Stimulated activated CD8-positive, alpha-beta memory T cell treated with anti-CD3 and anti-CD28 coated beads, Interleukin-4, amount 100 ng/mL, for 48 hours (primary cell): ENCODE measurements at places on chromosomes 16 and 17.

DNA sequence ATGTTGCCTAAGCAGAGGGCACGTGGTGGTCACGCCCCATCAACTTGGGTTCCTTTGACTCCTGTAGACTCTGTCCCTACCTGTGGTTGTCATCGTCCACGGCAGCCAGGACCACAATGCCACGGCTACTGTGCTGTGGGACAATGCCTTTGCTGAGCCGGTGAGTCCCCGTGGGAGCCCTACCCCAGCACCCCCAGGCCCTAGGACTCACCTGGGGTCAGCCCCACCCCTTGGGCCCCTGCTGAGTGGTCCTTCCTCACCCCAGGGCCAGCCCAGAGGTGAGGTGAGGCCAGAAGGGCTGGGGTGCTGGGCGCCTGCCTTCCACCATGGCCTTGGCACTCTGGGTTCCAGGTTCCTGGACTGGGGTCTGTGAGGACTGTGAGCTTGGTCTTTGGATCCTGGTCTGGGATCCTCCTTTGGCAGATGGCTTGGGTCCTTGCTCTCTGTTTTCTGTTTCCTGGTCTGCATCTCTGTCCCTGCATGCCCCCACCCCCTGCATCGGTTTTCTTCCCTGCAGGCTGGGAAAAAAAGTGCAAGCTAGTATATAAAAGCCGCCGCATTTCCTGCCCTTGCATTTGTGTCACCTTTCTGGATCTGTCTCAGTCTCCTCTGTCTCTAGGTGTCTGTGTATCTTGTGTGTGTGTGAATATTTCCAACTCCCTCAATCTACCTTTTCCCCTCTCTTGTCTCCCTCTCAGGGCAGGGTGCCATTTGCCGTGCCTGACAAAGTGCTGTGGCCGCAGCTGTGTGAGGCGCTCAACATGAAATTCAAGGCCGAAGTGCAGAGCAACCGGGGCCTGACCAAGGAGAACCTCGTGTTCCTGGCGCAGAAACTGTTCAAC lies 17.5 kb downstream of the STAT5A start:
- DNase-seq = no peak

- DNase-seq = no peak
These were observed 110.4 kb upstream of the HAS3 start for GRCh38 chr16:68995011-68995504.

- DNase-seq = no peak
These were observed 19.1 kb upstream of the NTN1 start for GRCh38 chr17:9002227-9002605.

DNA sequence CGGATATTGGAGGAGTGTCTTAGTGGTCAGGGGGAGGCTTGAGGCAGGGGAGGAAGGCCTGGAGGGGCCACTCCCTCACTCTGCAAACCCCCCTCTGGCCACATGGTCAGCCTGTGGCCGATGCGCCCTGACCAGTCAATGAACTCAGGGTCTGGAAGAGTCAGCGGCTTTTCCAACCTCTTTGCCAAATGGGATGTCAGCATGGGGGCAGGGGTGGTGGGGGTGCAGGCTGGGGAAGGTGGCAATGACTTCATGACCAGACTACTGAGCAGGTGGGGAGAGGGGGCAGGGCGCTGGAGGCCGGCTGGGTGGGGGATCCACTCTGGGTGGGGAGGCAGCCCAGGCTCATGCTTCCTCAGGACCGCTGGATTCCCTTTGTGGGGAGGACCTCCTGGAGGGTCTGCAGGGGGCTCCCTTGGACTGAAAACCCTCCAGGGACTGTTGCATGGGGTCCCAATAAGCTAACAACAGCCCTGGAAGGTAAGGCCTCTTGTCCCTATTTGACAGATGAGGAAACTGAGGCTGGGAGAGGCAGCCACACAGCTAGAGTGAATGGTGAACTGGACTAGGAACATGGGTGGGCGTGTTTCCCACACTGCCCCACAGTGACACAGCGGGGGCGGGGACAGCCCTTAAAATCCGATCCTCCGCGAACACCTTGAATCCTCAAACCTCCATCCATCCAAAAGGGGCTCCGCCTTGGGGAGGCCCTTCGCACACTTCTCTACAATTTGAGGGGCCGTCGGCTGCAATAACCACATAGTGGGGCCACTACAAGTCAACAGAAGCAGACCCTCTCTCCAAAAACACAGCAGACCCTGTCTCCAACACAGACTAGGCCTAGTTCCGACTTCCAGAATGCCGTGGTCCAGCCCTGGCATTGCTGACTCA lies 81.0 kb upstream of the TOB1 start:
- peak; percentile 23 for DNase-seq

- DNase-seq = peak; percentile 71
These were observed 68.5 kb upstream of the DNAH17 start for GRCh38 chr17:78645421-78646295.

DNA sequence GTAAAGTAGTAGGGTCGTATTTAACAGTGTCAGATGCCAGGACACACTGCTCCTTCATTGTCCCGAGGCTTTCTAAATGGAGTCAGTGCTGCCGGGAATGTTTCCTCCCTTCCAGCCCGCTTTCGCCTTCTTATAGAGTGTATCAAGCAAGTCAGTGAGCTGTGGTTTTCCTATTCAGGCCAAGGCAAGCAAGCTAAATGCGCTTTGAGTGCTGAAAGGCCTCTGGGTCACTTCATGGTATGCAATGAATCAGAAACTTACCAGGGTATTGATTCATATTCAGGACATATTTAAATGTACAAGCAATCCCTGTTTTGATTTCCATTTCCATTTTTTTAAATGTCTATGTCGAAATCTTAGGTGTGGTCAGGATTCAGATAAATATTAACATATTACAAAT lies 327.9 kb upstream of the SOX9 start:
- DNase-seq = no peak

GRCh38 chr17:82931699-82932517 lies 92.1 kb upstream of the ZNF750 start:
- DNase-seq = no peak

- peak; percentile 85 for DNase-seq
These were observed 23.8 kb downstream of the COTL1 start for GRCh38 chr16:84593825-84594724.

DNA sequence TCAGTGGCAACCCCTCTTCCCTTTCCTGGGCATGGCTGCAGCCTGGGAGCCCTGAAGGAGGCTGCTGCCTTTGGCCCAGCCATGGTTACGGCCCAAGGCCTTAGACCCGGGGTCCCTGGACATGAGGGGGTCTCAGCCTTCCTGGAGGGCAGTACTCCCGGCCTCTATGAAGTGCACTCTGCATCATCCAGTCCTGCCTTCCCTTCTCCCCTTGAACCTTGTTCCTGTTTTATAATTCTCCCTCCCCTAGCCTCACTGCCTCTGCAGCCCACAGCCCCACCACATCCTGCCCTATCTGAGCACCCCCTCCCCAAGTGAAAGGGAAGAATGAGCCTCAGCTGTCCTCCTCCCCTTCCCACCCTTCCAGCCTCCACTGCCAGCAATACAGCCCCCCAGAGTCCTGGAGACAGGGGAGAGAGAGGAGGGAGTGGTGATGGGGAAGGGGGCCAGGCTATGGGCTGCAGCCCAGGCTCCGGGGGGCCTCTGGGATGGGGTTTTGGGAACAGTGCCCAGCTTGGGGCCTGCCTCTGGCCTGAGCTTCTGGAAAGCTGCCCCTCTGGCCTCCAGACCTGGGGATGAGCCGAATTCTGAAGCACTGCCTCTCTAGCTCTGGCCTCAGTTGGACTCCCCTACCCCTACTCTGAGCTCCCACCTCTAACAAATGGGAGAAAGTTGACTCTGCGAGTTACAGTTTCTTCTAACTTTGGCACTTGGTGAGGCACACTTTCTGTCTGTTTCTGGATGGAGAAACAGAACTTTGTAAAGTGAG lies 7.6 kb downstream of the CCR7 start:
- peak; percentile 24 for DNase-seq

DNA sequence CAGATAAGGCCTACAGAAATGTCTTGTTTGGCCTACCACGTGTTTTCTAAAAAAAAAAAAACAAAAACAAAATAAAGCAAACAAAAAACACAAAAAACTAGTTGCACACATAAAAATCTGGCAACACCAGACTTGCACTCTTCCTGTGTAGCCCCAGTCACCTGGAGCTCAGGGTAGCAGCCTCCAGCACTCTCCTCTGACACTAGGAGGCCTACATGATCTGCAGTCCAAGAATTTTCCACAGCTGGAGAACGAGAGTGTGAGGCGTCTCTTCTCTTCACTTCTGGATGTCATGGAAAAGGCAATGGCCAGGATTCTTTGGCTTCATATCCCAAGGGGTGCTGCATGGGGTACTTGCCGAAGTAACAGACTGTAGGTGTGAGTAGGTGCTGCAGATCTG lies 310.2 kb upstream of the SALL1 start:
- no peak for DNase-seq

- peak; percentile 44 for DNase-seq
These were observed 8.9 kb downstream of the RHBDF2 start for GRCh38 chr17:76492123-76492988.

- DNase-seq = no peak
These were observed 111.3 kb downstream of the HS3ST3A1 start for GRCh38 chr17:13490427-13490826.

GRCh38 chr17:63029541-63029940 lies 63.5 kb downstream of the TANC2 start:
- no peak for DNase-seq

DNA sequence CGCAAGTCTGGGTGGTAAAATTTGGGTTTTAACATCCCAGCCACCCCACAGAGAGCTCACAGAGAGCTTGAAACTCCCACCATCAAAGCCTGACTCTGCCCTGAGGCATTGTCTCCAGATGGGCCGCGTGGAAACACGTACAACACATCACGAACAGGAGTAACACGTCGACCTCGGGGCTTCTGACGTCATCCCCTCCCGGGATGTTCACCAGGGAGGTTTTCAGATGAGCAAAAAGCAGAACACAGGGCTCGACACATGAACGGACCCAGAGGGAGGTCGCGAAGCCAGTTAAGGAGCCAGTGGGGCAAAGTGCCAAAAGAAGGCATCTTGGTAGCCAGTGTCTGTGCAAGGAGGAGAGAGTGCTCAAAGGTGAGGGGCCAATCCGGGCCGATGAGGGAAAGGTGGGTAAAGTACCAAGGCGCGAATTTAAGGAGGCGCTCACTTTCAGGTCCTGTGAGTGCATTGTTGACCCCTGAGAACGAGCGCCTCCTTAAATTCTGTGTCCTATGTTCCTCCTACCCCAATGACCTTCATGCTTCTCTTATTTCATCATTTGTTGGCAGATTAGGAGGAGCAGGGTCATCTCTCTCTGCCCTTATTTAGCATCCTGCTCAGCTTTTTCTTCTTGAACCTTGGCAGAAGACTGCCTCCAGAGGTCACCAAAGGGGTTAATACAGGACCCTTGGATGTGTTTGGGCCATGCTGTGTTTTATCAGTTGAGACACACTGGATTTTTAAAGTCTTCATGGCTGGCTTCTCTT lies 5.6 kb downstream of the RCVRN start:
- DNase-seq = no peak

- DNase-seq = no peak
These were observed 14.7 kb upstream of the CTCF start for GRCh38 chr16:67547423-67548264.

GRCh38 chr17:37361543-37361942 lies 14.2 kb upstream of the C17orf78 start:
- DNase-seq = no peak

DNA sequence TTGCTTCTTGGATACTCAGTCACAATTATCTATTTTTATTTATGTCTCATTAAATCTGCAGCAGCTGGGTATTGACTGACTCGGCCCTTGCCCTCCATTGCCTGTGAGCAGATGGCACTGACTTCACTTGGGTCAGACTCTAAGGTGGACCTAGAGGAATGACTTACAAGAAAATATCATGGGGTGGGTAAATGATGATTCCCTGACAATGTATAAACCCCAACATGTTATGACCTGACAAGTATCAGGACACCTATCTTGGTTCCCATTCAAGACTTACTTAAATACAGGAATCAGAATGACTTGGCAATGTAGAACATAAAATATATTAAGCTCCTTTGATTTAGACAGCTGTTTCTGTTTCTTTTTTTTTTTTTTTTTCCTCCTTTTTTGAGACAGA lies 953.5 kb downstream of the CDH11 start:
- DNase-seq = no peak

DNA sequence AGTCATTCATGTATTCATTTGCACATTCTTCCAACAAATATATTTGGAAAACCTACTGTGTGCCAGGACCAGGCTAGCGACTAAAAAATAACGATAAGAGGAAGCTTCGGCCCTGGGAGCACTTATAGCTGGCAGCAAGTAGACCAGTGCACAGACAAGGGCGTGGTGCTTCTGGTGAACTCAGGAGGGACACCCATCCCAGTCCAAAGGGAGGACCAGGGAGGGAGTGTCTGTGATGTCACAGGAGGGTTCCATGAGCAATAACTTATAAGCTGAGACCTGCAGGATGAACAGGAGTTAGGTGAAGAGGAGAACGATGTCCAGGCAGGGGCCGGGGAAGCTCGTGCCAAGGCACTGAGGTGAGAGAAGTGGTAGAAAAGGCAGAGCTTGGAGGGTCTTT lies 17.4 kb upstream of the PHOSPHO1 start:
- no peak for DNase-seq

GRCh38 chr17:28520687-28521086 lies 14.5 kb downstream of the FOXN1 start:
- no peak for DNase-seq

GRCh38 chr17:2542456-2542855 lies 30.8 kb upstream of the METTL16 start:
- DNase-seq = no peak

DNA sequence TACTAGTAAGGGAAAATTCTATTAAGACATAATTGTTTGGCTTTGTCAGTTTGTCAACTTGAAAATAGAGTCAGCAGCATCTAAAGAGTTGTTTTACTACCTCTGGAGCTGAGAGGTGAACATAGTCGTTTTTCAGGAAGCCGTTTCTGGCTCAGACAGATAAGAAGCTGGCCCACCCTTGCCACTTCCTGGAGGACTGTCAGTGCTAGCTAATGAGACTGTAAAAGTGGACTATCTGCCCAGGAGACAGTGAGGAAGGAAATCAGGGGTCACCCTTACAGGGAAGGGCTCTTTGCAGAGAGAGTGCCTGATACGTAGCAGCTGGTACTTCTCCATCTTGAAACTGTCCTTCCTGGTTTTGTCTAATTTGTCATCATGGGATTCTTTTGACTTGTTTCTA lies 328.7 kb downstream of the WWOX start:
- DNase-seq = no peak

GRCh38 chr17:57245786-57246185 lies 10.5 kb upstream of the MSI2 start:
- DNase-seq = no peak

GRCh38 chr16:50002190-50002589 lies 22.8 kb upstream of the CNEP1R1 start:
- no peak for DNase-seq

GRCh38 chr17:29240968-29241963 lies 5.4 kb upstream of the CRYBA1 start:
- peak; percentile 52 for DNase-seq

GRCh38 chr16:80056324-80056723 lies 455.8 kb upstream of the MAF start:
- DNase-seq = no peak

GRCh38 chr17:28550858-28551257 lies 1.6 kb downstream of the UNC119 start:
- DNase-seq = no peak

- DNase-seq = no peak
These were observed 5.7 kb downstream of the CACNG1 start for GRCh38 chr17:67050066-67050465.
